ENCODE measurements at places on chromosomes 12 and 14. TPM values are rescaled to one million over a fixed set of nuclear protein-coding genes. Genes with fewer than 3 reads are reported as not detected.
A peak's percentile ranks its signal among the peaks of the same experiment; 100 is the strongest.

Gene FOXN3
- 130 TPM for total RNA-seq

Gene CD27
- total RNA-seq: 2.3 TPM

Gene NPFF
- not detected for total RNA-seq

GRCh38 chr14:75084513-75084912 is 15.1 kb downstream of the ZC2HC1C start:
- H3K27ac ChIP-seq: no peak overlapping the region
- peak; percentile 24 for DNase-seq

GRCh38 chr12:46959502-46959901 is 119.9 kb upstream of the PCED1B start:
- no peaks in the 10 kb centered on the region for H3K4me1 ChIP-seq
- no peaks in the 10 kb centered on the region for H3K36me3 ChIP-seq
- no peak overlapping the region for H3K27ac ChIP-seq
- H3K27me3 ChIP-seq: no peaks in the 10 kb centered on the region
- no peak for DNase-seq

DNA sequence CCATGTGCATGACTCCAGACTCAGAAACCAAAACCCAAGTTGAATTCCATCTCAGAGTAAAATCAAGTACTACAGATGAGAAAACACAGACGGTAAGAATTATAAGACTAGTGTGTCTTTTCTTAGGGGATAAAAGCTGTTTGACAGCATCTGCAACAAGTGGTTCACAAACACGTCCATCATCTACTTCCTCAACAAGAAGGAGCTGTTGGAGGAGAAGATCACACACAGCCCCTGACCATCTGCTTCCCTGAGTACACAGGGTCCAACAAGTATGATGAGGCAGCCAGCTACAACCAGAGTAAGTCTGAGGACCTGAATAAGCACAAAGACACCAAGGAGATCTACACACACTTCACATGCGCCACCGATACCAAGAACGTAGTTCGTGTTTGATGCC is 110.7 kb upstream of the ATF7IP start:
- H3K4me3 ChIP-seq: no peak overlapping the region
- peaks cover 19% of the 10 kb centered on the region for H3K4me1 ChIP-seq
- no peaks in the 10 kb centered on the region for H3K36me3 ChIP-seq
- no peak overlapping the region for H3K27ac ChIP-seq
- no peak for DNase-seq

DNA sequence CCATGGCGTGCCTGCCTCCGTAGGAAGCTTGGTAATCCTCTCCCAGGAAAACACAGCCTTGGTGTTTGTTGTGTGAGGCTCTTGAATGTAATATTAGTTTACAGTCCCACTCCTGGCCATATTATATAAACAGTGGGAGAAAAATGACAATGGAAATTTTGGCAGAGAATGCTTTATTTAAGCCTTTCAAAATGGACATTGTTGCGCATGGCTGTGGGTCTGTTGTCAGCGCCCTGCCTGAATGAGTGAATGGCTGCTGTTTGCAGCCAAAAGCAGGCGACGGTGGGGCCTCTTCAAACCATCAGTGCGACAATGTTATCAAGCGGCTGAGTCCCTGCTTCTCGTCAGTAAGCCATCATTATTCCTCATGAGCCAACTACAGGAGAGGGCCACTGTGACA is 201.8 kb upstream of the RMST start:
- H3K27ac ChIP-seq: no peak overlapping the region
- no peaks in the 10 kb centered on the region for H3K27me3 ChIP-seq
- no peaks in the 10 kb centered on the region for H3K4me1 ChIP-seq
- no peak overlapping the region for H3K4me3 ChIP-seq
- H3K36me3 ChIP-seq: no peaks in the 10 kb centered on the region

- no peaks in the 10 kb centered on the region for H3K4me1 ChIP-seq
- no peak for DNase-seq
- H3K27ac ChIP-seq: no peak overlapping the region
- no peaks in the 10 kb centered on the region for H3K27me3 ChIP-seq
- H3K36me3 ChIP-seq: no peaks in the 10 kb centered on the region
Measured at GRCh38 chr12:25591144-25591543, 38.1 kb upstream of the LMNTD1 start.

Measured in transverse colon (tissue), 4 donors.